NCI-H2081 treated with DMSO at 0.1 percent for 48 hours (cell line): ENCODE measurements at places on chromosomes 11 and 22.
A peak's percentile ranks its signal among the peaks of the same experiment; 100 is the strongest.

DNA sequence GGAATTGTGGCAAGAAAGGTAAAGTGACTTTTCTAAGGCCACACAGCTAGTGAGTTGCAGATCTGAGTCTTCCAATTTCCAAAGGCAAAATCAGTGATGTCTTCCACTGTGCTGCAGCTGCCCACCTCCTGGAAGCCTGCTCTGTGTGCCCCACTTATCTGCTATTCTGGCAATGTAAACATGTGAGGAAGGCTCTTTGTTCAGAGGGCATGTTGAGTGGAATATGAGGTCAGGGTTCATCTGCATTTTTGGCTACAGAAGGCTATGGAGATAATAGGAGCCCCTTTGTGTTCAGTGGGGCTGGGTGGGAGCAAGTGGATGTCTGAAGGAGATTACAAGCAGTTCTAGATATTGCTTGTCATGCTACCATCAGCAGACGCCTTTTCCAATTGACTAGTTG lies 396.2 kb downstream of the BUD13 start:
- no peak for DNase-seq

GRCh38 chr11:99973993-99974392 lies 713.1 kb upstream of the ARHGAP42 start:
- DNase-seq = no peak

DNA sequence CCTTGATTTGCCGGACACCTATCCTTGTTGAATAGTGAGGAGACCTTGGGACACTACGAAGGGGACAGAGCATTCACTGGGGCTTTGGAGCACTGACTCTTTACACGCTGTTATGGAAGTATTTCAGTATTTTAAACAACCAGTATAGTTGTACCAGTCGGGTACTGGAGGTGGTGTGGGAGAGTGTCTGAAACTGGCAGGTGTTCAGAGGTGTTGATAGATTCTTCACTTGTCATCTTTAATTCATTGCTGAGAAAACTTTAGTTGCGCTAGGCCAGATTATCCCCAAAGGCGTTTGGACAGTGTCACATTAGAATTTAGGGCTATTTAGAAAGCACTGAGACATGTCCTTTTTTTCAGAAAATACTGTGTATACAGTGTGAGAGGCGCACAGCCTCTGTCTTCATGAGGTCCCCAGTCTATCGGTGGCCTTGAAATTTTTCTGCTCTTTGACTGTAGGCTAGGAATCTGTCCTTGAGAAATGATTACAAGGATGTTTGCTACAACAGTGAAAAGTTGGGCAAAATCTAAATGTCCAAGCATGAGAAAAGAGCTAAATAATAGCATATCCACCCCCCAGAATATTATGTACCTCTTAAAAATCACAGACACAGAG lies 69.7 kb downstream of the TEAD1 start:
- DNase-seq = no peak

DNA sequence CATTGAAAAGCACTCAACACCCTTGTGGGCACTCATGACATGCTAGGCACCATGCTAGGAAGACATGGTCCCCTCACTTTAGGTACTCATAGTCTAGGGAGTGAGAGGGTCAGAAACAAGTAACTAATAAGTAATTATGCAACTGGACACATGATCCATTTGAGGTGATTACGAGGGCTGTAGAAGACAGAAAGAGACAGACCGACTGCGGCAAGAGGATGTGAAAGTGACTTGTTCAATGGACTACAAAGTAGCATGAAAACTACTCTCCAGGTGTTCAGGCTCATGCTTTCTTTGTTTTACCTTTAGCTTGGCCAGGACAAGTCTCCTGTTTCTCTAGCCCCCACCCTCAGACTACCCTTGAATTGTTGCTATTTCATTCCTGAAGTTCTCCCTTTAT lies 310.8 kb upstream of the SORL1-AS1 start:
- DNase-seq = no peak

- no peak for DNase-seq
Observed at GRCh38 chr11:72432347-72433287, 1.7 kb downstream of the CLPB start.

DNA sequence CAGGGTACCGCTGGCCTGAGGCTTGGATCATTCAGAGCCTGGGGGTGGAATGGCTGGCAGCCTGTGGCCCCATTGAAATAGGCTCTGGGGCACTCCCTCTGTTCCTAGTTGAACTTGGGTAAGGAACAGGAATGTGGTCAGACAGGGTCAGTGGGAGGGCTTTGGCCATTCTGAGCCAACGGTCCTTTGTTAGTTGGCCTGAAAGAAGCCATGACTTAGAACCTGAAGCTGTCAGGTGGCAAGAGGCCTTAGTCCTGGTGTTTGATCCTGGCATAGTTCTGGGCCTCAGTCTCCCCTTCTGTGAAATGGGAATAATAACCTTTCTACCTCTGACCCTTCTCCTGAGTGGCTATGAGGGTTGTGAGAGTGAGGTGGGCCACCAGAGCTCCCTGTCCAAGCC lies 8.3 kb downstream of the PGAP2 start:
- no peak for DNase-seq

DNA sequence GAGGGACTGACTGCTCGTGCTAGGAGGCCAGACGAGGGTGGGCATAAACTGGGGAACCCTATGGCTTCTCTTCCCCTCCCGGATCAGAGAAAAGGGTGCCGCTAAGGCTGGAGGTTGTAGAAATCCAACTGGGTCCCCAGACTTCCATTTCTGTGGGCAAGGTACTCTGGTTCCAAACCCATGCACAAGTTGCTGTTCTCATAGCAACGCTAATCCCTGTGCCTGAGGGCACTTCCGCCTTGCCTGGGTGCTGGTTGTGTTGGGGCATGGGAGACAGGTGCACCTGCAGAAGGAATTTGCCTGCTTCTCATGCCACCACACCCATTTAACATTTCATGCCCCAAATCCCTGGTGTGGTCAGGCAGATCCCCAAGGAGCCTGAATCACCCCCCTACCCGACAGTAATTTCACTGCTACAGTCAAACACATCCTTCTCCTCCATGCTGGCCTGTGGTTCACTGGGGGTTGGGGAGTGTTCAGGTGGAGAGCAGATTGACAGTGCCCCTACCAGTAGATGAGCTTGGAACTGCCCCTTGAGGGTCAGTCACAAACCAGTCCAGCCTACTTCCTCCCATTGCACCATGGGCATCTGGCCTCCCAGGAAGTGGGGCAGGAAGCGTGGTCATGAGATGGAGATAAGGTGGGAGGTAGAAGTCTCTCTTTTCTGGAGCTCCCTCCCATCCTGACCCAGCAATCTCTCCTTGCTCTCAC lies 1.2 kb downstream of the C2CD2L start:
- peak; percentile 17 for DNase-seq

DNA sequence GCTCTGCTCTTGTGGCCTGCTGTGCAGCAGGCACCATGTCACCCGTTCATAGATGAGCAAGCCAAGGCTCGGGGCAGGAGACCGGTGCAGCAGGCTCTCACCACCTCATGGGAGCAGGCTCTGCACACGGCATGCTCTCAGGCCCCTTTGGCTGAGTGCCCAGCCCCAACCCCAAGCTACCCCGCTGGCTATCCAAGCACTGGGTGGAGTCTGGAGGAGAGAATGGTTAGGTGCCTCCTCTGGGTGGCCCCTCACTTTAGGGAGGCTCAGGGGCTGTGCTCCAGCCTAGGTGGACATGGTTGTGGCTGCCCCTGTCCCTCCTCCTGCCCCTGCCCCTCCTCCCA lies 199.9 kb downstream of the IGLL1 start:
- no peak for DNase-seq

DNA sequence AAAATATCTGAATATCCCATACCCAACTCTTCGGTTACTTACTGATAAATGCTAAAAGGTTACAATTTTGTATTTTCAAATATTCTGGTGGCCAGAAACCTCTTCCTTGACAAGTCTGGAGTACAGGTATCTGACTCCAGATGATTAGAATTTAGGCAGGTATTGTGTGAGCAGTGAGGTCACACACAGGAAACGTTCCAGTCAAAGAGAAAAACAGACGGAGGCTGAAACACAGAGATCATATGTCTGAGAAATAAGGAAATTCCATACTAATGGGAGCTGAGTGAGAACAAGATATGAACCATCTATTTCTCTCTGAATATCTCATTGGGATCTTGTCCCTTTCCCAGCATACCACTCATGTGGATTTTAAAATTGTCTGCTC lies 89.4 kb upstream of the IGLL5 start:
- no peak for DNase-seq

DNA sequence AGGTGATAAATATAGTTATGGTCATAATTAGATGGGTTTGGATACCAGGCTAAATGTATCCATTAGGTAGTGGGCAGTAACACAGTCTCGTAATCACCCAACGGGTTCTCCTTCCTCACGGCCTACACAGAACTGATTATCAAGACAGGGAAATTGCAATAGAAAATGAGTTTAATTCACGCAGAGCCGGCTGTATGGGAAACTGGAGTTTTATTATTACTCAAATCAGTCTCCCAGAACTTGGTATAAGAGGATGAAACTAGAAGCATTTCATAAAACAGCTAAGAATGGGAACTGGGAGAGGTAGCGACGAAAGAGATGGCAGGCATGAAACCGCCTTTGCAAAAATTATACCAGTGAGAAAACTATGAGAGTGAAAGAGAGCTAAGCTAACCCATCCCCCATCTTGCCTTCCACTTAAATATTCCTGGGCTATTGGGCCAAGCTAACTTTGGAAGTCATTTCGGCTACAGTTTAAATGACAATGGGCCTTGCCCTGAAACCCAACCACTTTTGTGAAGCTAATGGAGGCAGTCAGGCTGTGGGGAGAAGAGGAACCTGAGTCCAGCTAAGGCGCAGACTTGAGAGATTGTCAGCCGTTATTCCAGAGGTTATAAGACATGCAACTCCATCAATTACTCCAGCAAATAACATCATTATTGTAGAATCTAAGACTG lies 29.6 kb downstream of the CTSC start:
- no peak for DNase-seq
